ENCODE measurements at places on chromosomes 3 and 15. TPM values are rescaled to one million over a fixed set of nuclear protein-coding genes. Genes with fewer than 3 reads are reported as not detected.

Gene TP63
- 1.4 TPM for total RNA-seq

Gene CAPN3
- not detected for total RNA-seq

Gene MAP1A
- total RNA-seq: 18.6 TPM

DNA sequence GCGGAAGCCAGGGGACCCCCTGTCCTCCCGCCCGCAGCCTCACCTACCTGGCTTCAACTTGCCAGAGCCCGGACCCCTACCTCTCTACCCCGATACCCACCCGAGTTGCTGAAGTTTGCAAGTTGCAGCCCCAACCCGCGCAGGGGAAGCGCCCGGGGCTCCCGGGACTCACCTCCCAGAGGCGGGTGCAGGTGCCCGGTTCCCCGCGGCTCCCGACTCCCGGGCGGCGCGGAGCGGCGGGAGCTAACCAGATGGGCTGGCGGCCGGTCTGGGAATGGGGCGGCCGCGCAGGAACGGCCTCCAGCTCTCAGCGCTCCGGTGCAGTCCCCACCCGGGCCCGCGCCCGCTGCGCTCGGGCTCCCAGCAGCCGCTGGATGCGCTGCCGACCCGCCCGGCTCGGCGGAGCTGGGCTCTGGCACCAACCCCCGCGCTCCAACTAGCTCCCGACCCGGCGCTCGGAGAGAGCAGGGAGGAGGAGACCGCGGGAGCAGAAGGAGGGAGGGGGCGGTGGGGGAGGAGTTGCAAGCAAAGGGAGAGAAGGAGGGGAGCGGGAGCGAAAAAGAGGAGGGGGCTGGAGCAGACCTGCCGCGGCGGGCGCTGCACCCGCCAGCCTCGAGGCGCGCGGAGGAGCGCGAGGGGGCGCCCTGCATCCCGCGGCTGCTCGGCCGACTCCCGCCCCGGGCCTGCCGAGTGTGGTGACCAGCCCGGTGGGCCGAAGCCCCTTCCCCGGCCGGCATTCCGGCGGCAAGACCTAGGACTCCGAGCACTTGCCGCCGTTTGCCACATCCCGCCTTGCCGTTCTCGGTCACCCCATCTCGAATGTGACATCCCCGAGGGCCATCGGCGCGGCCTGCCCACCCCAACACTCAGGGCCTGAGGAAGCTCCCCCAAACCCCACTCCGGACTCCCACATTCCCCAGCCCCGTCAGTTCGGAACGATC is at the start of gene SEMA5B:
Gene SEMA5B (minus strand): TSS at position 472 of the 941 bp plus-strand sequence. CDS start 66,500 bp downstream, outside the sequence.
- DNase-seq: peak; percentile 56

GRCh38 chr15:71385457-71385856 is 270.2 kb downstream of the THSD4 start:
- DNase-seq: no peak

GRCh38 chr15:60362321-60363086 is 35.3 kb downstream of the ANXA2 start:
- no peak for DNase-seq

DNA sequence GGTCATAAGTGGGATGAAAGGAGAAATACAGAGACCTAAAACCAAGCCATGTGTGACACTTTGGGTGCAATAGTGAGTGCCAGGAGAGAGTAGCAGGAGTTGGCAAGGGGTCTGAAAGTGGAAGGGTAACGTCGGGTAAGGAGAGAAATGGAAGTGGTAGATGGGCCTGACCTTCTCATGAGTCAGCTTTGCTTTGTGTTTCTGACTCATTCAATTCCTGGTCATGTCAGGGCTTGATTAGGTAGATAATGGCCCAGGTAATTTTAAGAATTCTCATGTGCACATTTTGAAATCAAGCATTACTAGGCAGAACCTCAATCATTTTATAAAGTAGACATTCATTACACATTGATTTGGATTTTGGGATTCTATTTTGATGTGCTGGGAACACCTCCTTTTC is 262.5 kb downstream of the SOX2 start:
- no peak for DNase-seq

DNA sequence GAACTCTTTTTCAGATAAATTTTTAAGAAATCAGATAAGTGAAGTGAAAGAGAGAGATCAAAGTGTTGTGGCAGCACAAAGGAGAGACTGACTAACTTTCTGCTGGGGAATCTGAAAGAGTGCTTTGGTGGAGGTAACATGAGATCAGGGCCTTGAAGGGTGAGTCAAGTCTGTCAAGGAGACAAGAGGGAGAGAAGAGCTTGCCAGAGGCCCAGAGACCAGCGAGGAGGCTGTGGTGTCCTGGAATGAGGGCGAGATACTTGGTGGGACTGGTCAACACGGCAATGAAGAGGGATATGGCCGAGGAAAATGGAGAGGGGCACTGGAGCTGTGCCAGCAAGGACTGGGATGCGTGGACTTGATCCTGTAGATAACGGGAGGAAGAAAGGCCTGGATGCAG is 4.6 kb downstream of the TADA3 start:
- DNase-seq: no peak

GRCh38 chr3:32440611-32441350 is 49.1 kb downstream of the CMTM7 start:
- DNase-seq: no peak

DNA sequence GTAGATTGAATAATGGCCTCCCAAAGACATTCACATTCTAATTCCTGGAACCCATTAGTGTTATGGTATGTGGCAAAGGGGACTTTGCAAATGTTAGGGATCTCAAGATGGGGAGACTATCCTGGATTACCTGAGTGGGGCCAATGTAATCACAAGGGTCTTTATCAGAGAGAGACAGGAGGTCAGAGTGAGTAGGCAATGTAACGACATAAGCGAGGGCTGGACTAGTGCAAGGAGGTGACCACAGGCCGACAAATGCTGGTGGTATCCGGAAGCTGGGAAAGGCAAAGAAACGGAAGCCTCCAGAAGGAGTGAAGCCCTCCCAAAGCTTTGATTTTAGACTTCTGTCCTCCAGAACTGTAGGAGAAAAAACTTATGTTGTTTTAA is 26.5 kb upstream of the AQP9 start:
- peak; percentile 55 for DNase-seq

GRCh38 chr3:141412087-141412935 is 44.0 kb downstream of the ZBTB38 start:
- peak; percentile 33 for DNase-seq

DNA sequence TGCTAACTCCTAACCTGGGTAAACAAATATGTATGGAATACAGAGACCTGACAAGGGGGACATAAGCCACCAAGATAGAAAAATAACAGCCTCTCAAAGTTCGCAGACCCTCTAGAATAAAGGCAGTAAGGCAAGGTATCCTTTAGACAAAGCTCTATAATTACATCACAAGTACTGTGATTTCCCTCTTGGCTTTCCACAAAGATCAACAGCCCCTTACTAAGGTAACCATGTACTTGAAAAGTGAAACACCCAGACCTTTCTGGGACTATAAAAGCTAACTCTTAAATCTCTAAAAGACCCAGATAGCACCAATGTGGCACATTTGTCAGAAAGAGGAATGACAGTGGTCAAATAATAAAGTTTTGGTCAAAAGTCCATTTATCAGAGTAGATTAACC is 51.9 kb downstream of the TBL1XR1 start:
- no peak for DNase-seq
